ENCODE measurements at places on chromosomes 5 and 9.

DNA sequence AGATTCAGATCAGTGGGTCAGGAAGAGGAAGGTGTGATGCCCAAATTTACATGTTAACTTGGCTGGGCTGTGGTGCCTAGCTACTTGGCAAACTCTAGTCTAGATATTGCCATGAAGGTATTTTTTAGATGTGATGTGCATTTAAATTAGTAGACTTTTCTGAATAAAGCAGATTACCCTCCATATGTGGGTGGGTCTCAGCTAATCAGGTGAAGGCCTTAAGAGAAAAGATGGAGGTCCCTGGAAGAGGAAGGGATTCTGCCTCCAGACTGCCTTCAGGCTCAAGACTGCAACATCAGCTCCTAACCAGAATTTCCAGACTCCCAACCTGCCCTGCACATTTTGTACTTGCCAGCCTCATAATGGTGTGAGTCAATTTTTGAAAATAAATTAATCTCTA lies 115.8 kb downstream of the CEMIP2 start:
- no peak for DNase-seq

GRCh38 chr9:104280178-104280560 lies 186.1 kb downstream of the SMC2 start:
- no peak for DNase-seq

DNA sequence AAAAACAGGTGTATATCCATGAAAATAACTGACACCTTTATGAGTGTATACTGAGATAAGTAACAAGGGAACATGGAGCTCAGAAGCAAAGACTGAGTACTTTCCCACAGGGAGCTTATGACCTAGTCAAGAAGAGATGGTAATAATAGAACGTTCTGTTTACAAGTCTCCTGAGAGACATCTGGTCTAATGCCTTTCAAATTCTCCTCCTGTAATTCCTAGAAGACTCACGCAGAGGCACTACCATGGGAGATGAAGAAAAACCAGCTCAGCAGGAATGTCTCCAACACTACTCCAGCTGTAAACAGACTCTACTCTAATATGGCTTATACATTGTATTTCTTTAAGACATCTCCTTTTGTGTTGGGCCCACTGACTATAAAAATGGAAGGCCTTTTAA lies 503.6 kb upstream of the TUSC1 start:
- no peak for DNase-seq

DNA sequence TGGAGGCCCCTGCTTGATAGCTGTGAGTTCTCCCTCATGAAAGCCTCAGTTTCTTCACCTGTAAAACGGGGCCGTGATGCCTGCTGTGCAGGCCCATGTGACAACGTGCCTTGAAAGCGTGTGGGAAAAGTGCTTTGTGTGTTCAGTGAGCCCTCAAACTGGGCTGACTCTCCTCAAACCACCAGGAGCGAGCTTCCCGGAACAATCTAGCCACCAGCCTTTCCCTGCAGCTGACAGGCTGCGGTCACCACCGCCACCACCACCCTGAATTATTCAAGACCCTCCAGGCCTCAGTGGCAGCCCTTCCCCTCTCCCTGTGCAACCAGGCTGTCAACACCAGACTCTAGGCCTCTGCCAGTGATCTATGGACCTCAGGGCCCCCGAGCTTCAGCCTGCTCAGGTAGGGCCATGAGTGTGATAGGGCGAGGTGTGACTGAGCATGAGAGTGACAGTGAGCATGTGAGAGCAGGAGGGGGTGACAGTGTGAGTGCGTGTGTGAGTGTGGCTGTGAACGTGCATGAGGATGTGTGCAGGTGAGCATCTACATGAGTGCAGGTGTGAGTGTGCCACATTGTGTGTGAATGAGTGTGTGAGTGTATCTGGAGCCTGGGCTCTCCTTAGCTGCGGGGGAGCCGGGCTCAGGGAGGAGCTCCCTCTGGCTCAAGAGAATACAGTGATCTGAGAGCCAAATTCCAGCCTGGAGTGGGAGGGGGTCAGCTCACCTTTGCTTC lies 53.3 kb upstream of the PSD2 start:
- DNase-seq: no peak

- no peak for DNase-seq
Measured at GRCh38 chr5:170560938-170561337, 57.1 kb downstream of the KCNIP1 start.
